ENCODE measurements at places on chromosomes 3 and 15.
A peak's percentile ranks its signal among the peaks of the same experiment; 100 is the strongest.

DNA sequence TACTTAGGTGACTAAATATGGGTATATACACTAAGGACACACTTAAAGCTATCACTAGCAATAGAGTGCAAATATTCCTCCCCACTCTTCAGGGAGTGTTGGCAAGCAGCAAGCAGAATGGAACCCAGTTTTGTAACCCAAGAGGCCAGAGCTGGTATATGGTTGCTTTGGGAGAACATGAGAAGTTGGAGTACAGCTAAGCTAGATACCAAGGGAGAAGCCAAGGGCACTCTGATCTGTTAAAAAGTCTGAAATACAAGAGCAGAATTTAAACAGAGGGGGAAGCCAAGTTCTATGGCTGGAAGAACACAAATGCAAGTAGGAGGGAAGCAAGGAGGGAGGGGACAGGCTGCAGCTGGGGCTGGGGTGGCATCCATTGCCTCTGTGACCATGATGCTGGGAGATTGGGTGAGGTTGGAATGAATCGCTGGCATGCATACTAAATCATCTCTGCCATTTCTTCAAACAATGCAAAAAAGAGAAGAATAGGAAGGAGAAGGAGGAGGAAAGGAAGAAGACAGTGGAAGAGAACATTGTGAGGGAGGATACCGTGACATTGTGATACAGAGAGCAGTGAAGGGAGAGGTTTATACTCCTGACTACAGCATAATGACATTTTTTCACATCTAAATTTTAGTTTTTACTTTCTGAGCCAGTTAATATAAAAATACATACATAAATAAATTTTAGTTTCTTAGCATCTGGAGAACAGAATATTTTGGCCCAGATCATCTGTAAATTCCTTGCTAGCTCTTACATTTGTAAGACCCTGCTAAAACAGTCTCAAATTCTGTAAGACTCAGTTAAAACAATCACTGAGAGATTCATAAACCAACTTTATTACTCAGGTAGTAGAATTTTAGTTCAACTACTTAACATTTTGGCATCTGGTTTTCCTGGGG lies 9.0 kb upstream of the ANXA2 start:
- no peak for DNase-seq

- no peak for DNase-seq
Measured at GRCh38 chr15:25544076-25544475, 105.3 kb upstream of the UBE3A start.

GRCh38 chr3:707041-707440 lies 385.8 kb upstream of the CNTN6 start:
- no peak for DNase-seq

GRCh38 chr3:124837065-124837464 lies 50.1 kb downstream of the ITGB5 start:
- DNase-seq, result no peak

GRCh38 chr3:54951405-54951804 lies 23.5 kb upstream of the LRTM1 start:
- DNase-seq, result no peak

- no peak for DNase-seq
Measured at GRCh38 chr3:183591881-183592521, 36.5 kb upstream of the KLHL6 start.

DNA sequence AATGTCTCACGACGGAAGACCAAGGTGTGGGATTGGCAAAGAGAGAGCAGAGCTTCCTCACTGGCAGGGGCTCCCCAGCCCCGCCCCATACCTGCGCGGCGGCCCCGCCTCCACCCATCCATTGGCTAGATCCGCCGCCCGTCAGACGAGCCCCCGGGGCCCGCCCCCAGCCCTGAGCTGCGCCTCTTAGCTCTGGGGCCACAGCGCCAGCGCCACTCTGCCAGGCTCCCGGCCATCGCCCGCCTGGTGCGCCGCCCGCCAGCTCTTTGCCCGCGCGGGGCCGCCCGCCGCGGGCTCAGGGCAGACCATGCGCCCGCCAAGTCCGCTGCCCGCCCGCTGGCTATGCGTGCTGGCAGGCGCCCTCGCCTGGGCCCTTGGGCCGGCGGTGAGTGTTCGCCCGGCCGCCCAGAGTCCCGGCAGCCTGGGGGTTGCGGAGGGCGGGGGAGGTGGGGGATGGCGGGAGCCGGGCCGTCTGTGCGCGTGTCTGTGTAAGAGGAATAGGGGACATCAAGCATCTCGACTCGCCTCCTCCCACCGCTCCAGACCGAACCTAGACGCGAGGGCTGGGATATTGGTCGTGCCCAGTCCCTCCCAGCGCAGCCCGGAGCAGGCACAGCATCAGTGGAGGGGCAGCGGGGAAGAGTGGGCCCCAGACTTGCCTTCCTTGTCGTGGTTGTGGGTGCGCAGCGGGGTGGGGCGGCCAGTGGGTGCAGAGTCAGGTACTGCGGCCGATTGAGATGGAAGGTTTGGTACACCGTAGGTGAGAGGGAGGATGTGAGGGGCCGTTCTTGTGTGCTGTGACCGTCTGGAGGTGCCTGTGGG lies at the start of gene VIPR1:
VIPR1 (plus strand) TSS at position 215 of the 822 bp plus-strand sequence; CDS start at position 308, 93 bp downstream.
- DNase-seq, result peak; percentile 91

DNA sequence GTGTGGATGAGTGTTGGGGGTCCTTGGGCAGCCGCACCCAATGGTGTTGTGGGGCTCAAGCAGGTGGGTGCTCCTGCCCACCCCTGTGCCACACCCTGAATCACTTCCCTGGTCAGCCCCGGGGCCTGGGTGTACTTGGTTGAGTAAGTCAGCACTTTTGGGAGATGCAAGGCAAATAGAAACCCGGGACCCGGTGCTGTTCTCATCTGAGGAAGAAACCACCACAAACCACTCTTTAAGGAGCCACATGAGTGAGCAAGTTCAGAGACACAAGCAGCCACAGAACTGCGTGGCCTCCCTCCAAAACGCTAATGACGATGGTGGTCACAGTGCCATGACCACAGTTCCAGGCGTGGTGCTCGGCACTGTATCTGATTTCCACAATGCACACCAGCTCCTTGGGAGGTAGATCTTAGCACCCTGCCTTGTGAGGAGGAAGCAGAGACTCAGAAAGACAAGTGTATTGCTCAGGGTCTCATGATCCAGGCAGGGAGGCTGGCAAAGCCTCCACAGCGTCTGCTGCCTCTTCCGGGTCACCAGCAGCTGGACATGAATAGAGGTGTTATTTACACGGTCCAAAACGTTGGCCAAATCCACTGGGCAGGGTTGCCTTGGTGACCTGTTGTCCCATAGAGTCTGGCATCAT lies 118.2 kb upstream of the ALDH1A3 start:
- DNase-seq, result no peak

- DNase-seq, result no peak
Measured at GRCh38 chr15:66007663-66008262, 138.5 kb downstream of the RAB11A start.

GRCh38 chr3:53190659-53191058 lies 29.6 kb downstream of the PRKCD start:
- no peak for DNase-seq

- DNase-seq, result no peak
Measured at GRCh38 chr15:51285399-51285798, 53.0 kb downstream of the CYP19A1 start.

- DNase-seq, result no peak
Measured at GRCh38 chr3:193292386-193292785, 51.4 kb downstream of the PLAAT1 start.

GRCh38 chr3:62361261-62361660 lies 12.1 kb downstream of the FEZF2 start:
- no peak for DNase-seq

DNA sequence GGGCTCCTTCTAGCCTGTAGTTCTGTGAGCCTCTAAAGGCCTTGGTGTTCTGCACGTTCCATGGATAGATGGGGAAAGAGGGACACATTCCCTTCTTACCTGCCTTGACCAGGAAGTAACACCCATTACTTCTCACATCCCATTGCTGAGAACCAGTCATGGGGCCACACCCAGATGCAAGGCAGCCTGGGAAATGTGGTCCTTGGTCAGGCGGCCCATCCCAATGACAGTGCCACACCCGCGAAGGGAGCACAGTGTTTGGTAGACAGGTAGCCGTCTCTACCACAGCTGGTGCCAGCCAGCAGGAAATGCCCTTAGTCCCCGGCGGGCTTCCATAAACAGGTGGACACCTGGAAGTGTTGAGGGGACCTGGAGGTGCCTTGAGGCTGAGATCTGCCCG lies 23.2 kb upstream of the LCTL start:
- no peak for DNase-seq

DNA sequence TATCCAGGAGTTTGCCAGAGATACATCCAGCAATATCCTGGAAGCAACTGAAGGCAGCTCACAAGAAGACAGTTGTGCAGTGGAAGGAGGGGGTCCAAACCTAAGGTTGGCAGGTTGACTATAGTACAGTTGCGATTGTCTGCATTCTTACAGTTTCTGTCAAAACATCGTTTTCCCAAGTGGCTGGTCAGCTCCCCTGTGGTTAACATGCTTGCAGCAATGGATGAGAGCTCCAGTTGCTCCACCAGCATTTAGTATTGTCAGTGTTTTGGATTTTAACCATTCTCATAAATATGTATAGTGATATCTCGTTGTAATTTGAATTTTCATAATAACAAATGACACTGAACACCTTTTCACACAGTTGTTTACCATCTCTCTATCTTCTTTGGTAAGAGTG lies 31.5 kb downstream of the KLF13 start:
- no peak for DNase-seq

DNA sequence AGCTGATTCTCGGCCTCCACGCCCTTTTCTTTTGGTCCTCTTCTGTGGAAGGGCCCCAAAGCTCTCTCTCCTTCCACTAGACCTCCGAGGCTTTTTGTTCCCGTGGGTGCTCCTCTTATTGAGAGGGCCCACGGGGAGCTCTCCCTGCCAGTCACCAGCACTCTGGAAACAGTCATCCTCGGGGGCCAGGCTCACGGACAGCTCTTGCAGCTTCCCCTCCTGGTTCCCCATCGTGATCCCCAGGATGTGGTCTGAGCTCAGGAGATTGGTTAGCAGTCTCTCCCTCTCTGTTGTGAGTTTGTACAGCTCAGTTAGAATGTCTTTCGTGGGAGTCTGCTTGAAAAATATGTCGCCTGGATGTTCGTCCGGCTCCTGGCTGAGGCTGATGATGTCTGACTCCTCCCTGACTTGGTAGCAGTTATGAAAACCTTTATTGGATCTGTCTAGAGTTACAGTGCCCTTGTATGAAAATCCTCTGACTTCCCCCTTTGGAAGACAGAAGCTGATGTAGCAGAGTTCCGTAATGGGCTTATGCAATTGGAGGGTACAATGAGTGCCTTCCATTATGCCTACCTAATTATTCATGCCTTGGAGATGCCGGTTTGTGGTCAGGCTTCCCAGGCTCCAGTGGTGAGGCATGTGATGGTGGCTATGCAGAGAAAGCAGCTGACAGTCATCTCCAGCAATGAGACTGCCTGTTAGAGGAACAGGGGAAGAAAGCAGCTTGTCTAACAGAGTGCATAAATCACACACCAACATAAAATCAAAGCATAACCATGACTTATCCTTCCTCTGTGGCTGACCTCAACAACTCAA lies 40.0 kb downstream of the FMN1 start:
- DNase-seq, result no peak

DNA sequence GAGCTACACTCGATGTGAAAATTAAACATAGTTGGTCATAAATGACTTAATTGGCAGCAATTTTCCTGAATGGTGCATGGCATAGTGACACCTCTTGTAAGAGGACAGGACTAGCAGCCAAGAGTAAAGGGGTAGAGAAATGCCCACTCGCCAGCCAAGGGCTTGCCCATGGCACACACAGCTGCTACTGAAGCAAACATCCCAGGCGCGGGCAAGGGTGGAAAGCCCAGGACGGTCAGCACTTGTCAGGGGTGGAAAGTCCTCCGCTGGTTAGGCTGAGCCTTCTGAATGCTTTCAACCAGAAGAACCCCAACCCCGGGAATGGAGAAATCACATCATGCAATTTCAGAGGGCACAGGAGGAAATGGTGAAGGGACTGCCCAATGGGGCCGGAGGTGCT lies 31.6 kb downstream of the BDH1 start:
- DNase-seq, result no peak

GRCh38 chr3:129315223-129315997 lies 36.7 kb downstream of the HMCES start:
- peak; percentile 61 for DNase-seq

- no peak for DNase-seq
Measured at GRCh38 chr3:32708672-32709283, 23.8 kb downstream of the CNOT10 start.

GRCh38 chr3:178537122-178537705 lies 978 bp downstream of the KCNMB2 start:
- no peak for DNase-seq

DNA sequence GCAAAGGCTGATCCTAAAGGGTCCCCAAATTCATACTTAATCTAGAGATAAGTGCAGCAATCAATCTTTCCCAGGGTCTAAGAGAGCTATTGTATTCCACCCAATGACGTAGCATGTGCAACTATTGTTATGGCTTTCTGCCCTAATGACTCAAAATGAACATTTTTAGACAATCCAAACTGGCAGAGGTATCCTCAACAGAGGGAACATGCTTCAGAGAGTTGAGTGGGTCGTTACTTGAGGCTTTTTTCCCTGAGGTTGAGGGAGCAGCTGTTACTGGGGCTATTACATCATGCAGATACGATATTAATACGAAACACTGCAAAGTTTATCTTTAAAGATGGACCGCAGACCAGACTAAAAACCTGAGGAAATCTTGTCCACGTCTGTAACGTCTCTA lies 278.3 kb upstream of the WNT5A start:
- DNase-seq, result no peak

DNA sequence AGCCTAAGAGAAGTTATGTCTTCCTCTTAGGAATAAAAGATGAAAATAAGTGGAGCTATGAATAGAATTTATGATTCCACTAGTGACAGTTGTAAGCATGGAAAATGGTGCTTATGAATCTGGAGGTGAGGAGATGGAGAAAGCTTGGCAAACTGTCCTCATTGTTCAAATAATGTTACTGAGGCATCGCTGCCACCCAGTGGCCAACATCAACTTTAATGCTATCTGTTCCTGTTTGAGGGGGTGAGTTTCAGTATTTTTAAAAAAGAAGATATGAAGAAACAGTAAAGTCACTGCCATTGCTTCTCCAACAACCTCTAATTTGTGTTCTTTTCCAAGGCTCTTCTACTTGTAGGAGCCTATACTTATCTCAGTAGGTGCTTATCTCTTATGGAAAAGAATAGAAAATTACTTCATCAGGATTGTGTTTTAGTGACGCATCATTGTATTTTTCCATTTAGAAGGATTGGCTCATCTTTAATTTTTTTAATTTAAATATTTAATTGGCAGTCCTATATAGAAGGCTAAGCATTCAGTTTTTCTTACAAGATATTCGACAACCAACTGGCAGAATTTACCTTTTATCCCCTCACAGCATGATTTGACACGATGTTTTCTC lies 260.4 kb upstream of the P2RY1 start:
- no peak for DNase-seq

DNA sequence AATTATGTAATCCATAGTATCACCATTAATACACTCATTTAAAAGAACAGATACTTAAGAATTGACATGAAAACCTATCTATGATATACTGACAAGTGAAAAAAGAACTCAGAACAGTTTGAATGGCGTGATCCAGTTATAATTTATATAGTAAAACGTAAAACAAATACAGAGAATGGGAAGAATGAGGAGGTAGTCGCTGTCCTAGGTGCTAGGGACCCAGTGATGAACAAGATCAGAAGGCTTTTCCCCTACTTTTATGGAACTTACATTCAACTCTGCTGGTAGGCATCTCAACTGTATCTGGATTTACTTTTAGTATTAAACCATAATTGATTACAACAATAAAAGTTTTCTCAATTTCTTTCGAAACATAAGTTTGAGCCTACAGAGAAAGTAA lies 31.8 kb downstream of the GSK3B start:
- DNase-seq, result no peak

GRCh38 chr15:75193976-75194375 lies 7.7 kb upstream of the C15orf39 start:
- DNase-seq, result no peak

Measured in CD8-positive, alpha-beta T cell (primary cell).